ENCODE measurements at places on chromosomes 2 and 18.
A peak's percentile ranks its signal among the peaks of the same experiment; 100 is the strongest.

- no peak for DNase-seq
These were observed 401.9 kb downstream of the LNPK start for GRCh38 chr2:175599966-175600831.

DNA sequence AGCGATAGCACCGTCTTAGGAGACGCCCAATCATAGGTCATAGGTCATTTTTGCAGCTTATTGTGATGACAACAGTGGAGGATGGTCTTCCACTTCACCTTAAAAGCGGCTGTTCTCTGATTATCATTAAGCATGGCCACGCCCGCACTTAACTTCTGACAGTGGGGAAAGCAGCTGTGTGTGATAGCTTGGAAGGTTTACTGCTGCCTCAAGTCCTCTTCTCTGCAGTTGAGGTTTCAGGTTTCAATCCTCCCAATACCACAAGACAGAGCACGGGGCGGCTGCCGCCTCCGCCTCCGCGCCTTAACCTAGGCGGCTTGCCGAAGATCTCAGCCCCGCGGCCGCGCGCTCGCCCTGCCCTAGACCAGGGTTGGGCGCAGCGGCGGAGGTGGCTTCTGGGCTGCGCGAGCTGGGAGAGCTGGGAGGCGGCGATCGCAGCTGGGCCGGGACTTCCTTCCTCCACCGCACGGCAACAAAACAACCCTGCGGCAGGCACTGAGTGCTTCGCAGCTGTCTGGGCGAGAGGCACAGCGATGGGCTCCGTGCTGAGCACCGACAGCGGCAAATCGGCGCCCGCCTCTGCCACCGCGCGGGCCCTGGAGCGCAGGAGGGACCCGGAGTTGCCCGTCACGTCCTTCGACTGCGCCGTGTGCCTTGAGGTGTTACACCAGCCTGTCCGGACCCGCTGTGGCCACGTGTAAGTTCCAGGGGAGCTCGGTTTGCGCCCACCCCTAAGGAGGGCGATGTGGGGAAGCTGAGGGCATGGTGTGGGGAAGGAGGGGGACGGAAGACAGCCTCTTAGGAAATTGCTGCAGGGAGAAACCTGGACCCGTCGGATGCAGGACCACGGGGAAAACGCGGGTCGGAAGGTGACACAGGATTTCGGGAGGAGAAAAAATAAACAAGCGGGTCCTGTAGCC lies at the start of gene RNF125:
Gene RNF125 (plus strand): TSS at position 495 of the 920 bp plus-strand sequence. CDS start 39 bp downstream, at position 534.
- peak; percentile 82 for DNase-seq

GRCh38 chr2:113058411-113058994 lies 495 bp upstream of the IL36RN start:
- DNase-seq = no peak

- DNase-seq = no peak
These were observed 21.1 kb downstream of the PCARE start for GRCh38 chr2:29053223-29053622.

Measured in suppressor macrophage treated with lipopolysaccharide for 4 hours (primary cell).